NCI-H1048 (cell line): ENCODE measurements at places on chromosomes 1 and 21.

DNA sequence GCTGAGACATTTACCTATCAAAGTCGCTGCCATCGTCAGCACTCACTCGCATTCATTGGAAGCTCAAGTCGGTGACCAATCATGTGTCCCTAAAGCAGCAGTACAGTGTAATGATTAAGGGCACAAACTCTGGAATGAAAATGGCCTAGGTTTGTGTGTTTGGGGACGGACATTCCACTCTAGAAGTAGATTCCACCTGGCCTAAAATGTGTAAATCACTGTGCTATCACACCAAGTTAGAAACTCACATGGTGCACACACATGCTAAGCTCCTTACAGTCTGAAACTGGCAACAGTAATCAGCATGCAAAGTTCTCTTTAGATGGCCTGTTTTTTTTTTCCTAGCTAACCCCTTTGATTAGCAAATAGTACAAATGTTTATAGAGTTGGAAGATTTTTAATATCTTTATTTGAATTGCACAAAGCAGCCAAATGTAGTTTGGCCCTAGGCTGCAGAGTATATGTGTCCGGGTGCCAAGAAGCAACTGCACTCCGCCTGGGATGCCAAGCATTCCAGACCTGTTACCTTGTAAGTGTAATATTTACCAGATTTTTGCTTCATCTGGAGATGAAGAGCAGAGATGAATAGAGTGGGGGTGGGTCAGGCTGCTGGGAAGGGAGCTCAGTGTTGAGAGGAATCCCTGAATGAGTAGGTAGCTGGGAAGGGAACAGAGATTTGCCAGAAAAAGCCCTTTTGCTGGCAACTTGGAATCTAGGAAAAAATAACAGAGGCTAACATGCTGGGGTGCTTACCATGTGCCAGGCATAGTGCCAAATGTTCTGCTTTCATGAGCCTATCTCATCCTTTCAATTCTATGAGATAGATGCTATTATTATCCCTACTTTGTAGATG, 35.2 kb downstream of the TGFB2 start:
- peak; percentile 83 for DNase-seq

GRCh38 chr1:226682871-226683814, 55.9 kb downstream of the ITPKB start:
- DNase-seq: no peak

DNA sequence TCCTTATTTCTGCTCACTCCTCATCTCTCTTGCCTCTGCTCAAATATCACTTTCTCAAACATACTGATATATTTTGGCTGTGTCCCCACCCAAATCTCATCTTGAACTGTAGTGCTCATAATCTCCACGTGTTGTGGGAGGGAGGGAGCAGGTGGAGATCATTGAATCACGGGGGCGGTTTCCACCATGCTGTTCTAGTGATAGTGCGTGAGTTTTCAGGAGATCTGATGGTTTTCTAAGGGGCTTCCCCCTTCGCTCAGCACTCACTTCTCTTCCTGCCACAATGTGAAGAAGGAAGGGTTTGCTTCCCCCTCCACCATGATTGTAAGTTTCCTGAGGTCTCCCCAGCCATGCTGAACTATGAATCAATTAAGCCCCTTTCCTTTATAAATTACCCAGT, 26.6 kb downstream of the ZBTB8OS start:
- no peak for DNase-seq

- no peak for DNase-seq
Measured at GRCh38 chr1:50105433-50105832, 3.3 kb upstream of the ELAVL4 start.

DNA sequence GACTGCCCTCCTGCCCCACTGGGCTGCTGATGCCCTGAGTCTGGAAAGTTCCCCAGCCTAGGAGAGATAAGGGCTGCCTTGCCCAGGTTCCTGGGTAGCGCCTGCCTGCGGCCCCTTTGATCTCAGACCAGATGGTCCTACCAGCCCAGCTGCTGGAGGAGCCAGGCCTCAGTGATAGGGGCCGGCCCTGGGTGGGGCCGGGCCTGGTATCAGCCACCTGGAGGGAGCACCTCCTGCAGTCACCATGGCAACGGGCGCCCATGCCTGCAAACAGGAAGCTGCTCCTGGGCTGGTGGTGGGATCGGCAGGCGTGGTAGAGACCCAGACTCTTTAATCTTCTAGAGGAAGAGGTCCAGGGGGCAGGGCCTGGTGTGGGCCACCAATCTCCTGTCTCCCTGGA, 119.7 kb upstream of the WNT4 start:
- no peak for DNase-seq
